NCI-H774 (cell line): ENCODE measurements at places on chromosomes 1 and 21.

GRCh38 chr1:174040387-174040786, 18.2 kb upstream of the RC3H1 start:
- DNase-seq: peak; percentile 73

GRCh38 chr1:117239467-117239866, 28.7 kb upstream of the VTCN1 start:
- DNase-seq: no peak

DNA sequence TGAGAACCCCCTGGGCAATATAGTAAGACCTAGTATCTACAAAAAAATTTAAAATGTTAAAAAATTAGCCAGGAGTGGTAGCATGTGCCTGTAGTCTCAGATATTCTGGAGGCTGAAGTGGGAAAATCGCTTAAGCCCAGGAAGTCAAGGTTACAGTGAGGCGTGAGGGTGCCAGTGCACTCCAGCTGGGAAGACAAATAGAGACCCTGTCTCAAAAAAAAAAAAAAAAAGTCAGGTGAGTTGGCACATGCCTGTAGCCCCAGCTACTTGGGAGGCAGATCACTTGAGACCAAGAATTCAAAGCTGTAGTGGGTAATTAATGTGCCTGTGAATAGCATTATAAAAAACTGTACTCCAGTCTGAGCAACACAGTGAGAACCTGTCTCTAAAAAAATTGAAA, 4.6 kb downstream of the BECN2 start:
- no peak for DNase-seq

GRCh38 chr1:225539069-225539468, 111.2 kb upstream of the LBR start:
- DNase-seq: no peak

- no peak for DNase-seq
These were observed 10.2 kb downstream of the NFASC start for GRCh38 chr1:204880906-204881305.

GRCh38 chr21:34818662-34819158, 149.9 kb downstream of the CLIC6 start:
- DNase-seq: no peak

DNA sequence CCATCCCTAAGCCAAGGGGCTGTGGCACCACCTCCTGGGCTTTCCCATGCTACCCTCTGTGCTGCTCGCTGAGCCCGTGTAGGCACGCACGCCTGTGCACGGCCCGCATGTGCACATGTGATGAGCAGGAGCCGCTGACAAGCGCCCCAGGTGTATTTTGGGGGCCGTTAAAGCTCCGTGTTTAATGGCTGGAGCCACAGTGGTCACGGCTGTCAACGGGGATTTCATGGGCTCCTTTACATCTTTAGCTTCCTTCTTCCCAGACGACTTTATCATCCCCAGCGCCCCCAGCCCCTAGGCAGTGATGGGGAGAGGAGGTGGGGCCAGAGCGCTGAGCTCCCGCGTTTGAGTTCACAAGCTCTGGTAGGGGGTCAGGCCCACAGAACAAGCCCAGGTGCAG, 11.7 kb upstream of the EPHA8 start:
- no peak for DNase-seq

DNA sequence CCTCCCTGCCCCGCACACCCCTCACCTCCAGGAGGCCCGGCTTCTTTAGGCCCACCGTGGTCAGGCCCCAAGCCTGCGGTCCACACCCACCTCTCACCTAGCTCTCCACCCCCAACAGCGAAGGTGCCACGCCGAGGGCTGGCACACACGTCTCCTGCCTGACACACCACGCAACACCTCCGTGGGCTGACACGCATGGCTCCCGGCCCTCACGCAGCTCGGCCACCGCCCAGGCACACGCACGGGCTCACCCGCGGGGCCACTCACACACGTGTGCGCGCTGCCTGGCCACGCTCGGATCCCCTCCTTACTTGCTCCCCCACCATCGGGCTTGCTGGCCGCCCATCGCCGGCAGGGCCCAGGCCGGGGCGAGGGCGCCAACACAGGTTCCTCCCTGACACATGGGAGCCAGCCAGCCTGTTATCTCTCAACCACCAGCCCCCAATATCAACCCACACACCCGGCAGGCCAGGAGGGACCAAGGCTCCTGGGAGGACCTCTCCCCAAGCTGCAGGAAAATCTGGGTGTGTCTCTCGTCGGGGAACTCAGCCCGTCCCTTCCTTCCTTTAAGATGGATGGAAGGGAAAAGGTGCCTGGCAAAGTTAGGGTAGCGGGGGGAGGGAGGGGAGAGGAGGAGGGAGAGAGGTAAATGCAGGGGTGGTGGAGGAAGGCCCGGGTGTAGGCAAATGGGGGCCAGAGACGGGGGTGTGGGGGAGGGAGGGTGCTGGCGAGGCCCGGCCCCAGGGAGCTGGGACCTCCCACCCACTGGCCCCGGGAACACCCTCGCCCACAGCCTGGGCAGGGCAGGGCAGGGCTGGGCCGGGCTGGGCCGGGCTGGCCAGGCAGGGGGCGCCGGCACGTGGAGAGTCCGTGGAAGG, 546 bp downstream of the ELOVL1 start:
- DNase-seq: no peak

DNA sequence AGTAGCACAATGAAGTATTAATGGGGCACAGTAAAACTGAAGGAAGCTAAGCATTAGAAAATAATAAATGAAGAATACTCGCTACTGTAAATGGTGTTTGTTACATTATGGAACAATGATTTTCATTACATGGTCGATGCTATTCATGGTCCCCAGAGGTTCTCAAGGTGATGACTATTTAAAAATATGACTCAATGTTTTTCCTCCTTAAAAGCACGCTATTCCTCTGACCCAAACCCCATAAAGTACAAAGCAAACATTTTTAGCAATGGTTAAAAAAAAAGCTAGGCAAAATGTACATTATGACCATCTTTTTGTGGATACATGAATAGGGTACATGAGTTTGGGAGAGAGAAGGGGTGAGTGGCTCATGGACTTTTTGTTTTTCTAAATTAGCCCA, 34.3 kb downstream of the VAMP4 start:
- no peak for DNase-seq

GRCh38 chr1:32388641-32389040, 5.6 kb downstream of the BSDC1 start:
- no peak for DNase-seq

DNA sequence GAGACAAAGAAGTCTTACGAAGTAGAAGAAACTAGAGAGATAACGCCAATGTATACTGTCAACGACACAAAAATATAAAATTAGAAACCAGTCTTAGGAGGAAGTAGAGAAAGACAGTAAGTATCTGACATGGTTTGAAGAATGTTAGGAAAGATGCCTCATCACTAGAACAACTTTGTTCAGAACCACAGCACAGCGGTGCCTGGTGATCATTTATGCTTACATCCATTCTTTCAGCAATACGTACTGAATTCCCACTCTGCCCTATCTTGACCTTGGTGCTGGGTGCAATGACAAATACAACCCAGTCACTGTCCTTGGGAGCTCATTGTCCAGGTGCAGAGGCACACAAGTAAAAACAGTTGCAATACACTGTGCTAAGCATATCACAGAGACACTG, 104.4 kb downstream of the TM2D1 start:
- no peak for DNase-seq

DNA sequence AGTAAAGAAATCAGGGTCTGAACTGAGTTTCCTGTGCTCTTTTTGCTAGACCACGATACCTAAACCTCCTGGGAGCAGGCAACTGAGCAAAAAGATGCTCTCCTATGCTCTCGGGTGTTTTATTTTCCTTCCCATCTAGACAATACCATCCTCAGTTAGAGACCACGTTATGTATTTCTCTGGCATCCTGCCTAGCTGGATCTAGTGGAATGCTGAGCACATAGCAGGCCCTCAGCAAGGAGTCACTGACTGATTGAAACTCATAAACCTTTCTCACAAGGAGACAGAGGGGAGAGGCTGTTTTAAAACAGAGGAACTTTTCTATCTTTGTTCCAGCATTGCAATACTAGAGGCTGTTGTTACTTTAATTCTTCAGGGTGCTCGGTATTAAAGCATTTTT, 168.0 kb downstream of the CYYR1 start:
- no peak for DNase-seq

GRCh38 chr1:6359216-6360116, 34.1 kb downstream of the ACOT7 start:
- DNase-seq: no peak

GRCh38 chr1:218809061-218809460, 364.6 kb upstream of the LYPLAL1 start:
- no peak for DNase-seq

GRCh38 chr1:34696230-34696629, 58.6 kb upstream of the GJB5 start:
- no peak for DNase-seq

GRCh38 chr1:203201516-203202205, 15.2 kb upstream of the CHI3L1 start:
- DNase-seq: no peak

DNA sequence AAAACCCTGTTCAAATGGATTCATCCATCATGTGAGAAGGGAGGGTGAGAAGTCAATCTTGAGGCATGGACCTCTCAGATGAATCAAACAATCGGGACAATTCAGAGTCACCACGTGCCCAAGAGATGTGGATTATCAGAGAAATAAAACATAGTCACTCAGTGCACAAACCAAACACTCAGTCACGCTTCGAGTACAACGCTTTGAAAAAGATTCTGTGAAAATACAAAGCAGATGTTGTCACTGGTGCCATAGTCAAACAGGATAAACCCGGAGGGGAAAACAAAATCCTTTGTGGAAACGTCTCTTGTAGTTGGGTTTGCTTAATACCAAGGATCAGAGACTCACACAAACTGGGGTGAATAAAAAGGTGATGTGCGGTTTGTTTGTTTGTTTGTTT, 188.4 kb downstream of the RRAGC start:
- peak; percentile 55 for DNase-seq

GRCh38 chr1:94384485-94385265, 33.5 kb upstream of the ABCD3 start:
- DNase-seq: no peak

GRCh38 chr1:50829014-50829958, 130.8 kb downstream of the FAF1 start:
- no peak for DNase-seq

- no peak for DNase-seq
These were observed 14.2 kb downstream of the PODN start for GRCh38 chr1:53076165-53076564.

DNA sequence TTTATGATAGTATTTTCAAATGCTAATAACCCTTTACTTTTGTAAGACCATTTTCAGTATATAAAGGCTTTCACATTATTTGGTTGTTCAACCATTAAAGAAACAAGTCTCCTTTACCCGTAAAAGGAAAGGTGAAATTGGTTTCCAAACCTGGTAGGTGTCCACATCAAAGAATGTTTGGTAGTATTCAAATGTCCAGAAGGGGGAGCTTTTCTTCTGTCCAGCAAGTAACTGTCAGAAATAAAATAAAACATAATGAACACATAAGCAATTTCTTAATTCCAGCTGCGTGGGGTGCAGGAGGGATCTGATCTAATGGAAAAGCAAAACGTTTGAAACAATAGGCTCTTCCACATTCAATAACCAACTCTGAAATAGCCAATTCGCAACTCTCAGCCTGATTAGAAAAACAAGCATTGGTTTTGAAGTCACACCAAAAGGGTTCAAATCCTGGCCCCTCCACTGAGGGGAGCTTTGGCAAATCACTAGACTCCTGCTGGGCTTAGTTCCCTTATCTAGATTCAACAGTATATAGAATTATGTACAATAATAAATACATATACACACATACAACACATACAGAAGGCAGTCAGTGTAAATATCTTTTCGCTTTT, 11.0 kb downstream of the YIPF1 start:
- peak; percentile 64 for DNase-seq

GRCh38 chr21:41923631-41924367, 30.0 kb downstream of the C2CD2 start:
- no peak for DNase-seq

GRCh38 chr1:224751624-224752311, 135.7 kb downstream of the CNIH3 start:
- no peak for DNase-seq

- DNase-seq: no peak
These were observed at the start of gene FMO2 for GRCh38 chr1:171185091-171185490. TSS of gene FMO2 (plus strand) at chr1:171185300. CDS start at chr1:171185714, 414 bp downstream.

GRCh38 chr1:112507921-112508277, 866 bp upstream of the WNT2B start:
- no peak for DNase-seq

DNA sequence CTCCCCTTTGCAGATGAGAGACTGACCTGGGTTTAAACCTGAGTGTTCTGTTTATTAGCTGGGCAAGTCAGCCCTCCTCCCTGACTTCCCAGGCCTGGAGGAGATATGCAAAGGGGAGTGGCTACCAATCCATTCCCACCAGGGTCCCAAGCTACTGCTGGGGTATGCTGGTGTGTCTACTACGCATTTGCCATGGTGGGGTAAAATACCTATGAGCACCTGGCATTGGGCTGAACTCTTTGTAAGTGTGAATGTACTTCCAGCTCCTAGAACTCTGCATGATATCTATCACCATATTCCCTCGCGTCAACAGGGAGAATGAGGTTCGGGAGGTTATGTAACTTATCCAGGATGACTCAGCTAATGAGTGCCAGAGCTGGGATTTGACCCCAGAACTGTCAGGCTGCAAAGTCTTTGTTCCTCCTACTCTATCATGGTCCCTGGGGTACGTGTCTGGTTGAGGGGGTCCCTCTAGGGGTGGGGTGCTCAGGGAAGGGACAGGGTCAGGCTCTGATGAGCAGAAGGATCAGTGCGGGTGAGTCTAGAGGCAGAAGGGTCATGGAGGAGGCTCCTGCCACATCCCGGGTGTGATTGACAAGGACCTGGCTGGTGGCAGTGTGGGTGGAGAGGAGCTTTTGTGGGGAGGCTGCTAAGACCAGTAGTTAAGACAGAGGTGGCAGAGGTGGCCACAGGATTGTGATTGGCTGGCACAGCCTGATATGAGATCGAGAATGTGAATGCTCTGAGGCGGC, 16.7 kb downstream of the AMPD2 start:
- no peak for DNase-seq

DNA sequence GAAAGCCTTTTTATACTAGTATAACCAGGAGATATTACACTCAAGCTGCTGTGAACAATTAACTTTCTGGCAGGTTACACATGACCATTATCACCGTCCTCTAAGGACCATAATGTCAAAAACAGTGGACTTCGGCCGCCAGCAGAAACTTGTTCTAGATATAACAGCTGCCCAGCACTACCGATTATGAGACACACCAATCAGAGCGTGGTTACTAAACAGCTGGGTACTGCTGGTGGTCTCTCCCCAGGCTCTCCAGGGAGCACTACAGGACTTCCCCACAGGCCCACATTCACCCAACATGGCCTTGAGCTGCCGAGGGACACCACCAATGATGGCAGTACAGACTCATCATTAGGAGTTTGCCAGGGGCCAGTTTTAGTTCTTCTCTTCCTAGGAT, 57.9 kb upstream of the CTBS start:
- no peak for DNase-seq

GRCh38 chr1:203271018-203271743, 34.1 kb upstream of the BTG2 start:
- no peak for DNase-seq

GRCh38 chr1:6268415-6268814, 7.5 kb upstream of the GPR153 start:
- no peak for DNase-seq

DNA sequence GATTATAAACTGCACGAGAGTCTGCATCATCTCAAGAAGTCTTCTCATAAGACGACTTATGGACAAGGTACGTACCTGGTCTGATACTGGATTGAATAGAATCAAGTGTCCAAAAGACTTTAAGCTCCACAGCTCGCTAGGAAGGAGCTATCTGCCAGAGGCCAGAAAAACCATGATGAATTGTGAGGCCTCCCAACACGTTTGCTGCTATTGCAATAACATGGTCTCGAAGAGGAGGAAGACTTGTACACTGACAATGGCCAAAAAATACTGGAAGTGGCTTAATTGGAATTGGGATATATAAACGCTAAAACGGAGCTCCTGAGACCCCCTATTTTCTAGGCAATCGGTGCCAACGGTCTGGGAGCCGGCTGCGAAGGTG, 534 bp downstream of the DNAJC28 start:
- no peak for DNase-seq
